HEK293T (cell line): ENCODE measurements at places on chromosomes 7 and 10.

DNA sequence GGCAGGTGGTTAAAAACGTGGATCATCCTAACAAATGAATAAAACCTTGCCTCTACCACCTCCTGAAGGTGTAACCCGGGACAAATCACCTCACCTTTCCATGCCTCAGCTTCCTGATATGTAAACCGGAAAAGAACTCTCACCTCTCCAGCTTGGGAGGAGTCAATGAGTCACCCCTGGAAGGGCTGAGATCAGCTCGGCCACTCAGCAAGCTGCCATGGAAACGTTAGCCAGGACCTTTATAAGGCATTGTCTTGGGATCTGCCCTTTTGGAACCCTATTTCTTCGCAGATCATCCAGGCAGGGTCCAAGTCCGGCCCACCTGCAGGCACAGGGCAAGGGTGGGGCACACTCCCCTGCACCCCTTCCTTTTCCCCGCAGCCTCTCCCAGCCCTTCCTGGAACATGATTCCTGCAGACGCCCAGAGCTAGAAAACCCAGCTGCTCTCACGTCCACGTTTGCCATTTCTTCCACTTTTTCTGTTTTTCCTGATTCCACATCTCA, 81.6 kb upstream of the PFKP start:
- no peak for DNase-seq

GRCh38 chr10:7933262-7933661, 115.0 kb downstream of the TAF3 start:
- DNase-seq = no peak

- no peak for DNase-seq
These were observed 175.9 kb downstream of the PDE1C start for GRCh38 chr7:31894308-31894707.

GRCh38 chr7:157938211-157938610, 601.4 kb downstream of the DNAJB6 start:
- no peak for DNase-seq

GRCh38 chr10:68666280-68666760, 54.7 kb upstream of the CCAR1 start:
- DNase-seq = no peak

DNA sequence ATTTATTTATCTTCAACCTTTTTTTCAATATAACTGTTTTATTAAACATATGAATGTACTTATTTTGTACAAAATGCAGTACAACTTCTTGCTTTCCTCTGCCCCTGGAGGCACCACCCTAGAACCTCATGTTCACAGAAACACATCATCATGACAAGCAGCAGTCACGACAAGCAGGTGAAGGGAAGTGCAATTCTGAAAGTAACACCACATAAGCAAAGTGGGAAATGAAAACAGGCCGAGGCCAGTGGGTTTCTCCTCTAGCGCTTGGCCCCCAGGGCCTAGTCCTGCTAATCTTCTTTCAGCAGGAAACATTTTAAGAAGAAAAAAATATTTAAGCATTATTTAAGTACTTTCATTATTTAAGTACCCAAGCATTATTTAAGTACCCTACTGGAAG, 598.1 kb downstream of the SH2D4B start:
- DNase-seq = no peak

DNA sequence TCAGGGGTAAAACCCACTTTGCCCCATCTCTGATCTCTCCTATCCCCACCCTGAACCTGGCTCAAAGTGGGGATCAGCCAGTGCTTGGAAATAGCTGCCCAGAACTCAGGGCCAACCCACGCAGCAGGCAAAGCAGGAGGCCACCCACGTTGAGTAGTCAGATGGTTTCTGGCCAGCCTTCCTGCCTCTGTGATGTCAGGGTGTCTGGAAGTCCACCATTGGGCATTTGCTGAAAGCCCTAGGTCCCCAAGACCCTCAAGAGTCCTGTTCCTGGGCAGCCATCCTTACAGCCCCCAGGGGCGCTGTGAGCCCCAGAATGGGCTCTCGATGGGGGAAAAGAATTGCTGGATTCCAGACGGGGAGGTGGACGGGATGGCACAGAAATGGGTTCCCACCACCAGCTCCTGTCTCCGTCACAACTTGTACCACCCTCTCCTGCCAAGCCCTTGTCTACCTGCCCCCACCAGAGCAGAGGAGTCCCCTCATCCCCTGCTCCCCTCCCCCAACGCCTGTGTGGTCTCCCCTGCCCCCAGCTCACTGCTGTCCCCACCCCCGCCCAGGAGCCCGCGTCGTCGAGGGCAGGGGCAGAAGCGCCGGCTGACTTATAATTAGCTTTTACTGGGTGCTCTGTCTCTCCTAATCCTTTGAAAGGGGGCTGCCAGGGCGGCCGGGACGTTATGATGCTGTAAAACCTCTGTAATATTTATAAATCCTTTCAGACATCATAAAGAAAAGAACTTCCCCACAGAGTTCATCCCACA, 3.9 kb downstream of the MYL10 start:
- DNase-seq = no peak

DNA sequence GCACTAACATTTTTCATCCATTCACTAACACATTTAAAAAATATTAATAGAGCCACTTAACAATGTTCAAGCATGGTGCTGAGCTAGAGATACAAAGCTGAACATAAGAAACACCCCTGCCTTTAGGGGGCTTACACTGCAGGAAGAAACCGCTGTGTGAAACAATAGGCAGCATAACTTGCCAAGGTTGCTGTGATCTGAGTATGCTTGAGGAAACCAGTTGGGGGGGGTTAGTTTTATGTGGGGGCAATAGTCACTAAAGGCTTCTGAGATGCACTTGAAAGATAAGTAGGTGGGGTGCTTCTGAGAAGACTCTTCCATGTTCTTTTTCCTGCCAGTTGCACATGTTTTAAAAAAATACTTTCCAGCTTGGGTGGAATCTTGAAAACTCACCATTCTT, 2.8 kb downstream of the RBM17 start:
- no peak for DNase-seq

DNA sequence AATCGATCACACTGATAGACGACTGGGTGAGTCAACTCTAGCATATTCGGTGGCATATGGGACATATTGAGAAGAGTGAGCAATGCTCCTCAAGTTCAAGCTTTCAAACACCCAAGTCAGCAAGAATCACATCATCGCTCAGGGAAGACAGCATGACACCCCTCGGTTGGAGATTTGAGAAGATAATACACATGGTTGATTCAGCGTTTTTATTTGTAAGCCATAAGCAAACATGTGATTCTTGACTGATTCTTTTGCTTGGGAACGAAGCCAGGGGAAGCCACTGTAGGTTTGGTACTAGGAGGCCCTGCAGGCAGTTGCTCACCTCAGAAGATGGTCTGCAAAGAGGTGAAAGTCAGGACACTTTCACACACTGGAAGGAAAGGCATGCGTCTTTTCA, 12.6 kb downstream of the UCMA start:
- no peak for DNase-seq

DNA sequence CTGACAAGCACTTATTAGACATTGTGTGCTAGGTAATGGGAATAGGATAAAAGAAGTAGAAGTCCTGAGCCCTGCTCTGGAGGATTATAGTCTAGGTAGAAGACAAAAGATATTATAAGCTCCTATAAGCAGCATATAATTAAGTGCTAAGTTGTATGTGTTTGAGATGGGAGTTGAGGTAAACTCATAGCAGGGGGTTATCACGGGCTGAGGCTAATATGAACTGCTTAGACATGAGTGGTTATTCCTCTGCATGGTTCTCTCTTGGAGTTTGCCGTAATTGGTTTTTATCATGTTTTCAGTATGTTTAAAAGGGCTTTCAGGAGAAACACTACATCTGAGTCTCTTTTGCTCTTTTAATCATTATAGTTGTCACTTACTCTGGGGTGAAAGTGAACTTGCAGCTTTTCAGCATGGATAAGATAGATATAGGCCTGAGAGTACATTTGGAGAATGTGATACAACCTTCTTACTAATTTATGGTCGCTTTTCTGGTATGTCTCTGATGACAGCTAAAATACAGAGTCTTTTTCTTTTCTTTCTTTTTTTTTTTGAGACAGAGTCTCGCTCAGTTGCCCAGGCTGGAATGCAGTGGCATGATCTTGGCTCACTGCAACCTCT, 39.0 kb downstream of the SMNDC1 start:
- peak; percentile 42 for DNase-seq

DNA sequence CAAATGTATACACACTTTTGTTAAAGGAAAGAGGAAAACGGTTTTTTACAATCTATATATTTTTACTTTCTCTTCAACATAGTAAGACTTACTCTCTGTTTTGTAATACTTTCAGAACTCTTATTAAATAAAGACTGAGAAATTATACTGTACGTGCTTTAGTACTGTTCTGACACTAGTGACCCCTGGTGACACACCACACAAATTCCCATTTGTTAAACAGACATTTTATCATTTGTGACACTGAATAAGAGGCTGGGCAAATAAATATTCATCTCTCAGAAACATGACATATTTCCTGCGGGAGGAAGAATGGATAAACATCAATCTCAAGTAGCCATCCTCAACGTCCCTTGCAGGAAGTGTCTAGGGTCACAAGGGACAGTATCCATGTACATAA, 68.9 kb upstream of the ZNF33B start:
- no peak for DNase-seq

DNA sequence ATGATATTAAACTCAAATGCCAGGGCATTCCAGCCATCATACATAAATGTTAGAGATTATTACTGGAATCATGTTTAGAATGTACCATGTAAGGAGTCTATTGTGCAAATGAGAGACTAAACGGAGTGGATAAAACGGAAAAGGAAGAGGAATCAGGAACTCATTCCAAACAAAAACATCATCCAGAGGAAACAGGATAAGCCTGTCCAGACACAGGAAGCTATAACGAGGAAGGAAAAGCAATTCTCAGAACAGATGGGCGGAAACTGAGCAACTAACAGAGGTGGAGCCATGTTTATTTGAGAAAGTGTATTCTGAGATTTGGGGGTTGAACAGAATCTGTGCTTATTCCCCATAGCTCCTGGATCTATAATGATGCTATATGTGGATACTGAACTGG, 52.3 kb upstream of the TRIM24 start:
- DNase-seq = no peak

GRCh38 chr7:2040201-2040892, 192.4 kb downstream of the MAD1L1 start:
- no peak for DNase-seq

DNA sequence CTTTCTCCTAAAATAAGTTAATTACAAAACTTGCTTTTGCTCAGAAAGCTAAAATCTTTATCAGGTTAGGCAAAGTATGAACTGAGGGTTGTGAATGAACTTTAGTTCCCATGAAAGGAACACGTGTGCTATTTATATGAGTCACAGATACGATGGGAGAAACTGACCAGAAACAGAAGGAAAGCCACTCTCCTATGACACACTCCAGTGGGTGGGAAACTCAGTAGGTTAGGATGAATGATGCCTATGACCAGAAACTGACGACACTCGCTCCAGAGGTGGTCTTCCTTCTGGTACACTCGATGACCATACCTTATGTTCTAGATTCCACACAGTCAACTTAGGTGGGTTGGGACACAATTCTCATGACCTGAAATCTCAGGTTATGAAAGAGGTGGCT, 215.7 kb upstream of the INHBA start:
- no peak for DNase-seq

DNA sequence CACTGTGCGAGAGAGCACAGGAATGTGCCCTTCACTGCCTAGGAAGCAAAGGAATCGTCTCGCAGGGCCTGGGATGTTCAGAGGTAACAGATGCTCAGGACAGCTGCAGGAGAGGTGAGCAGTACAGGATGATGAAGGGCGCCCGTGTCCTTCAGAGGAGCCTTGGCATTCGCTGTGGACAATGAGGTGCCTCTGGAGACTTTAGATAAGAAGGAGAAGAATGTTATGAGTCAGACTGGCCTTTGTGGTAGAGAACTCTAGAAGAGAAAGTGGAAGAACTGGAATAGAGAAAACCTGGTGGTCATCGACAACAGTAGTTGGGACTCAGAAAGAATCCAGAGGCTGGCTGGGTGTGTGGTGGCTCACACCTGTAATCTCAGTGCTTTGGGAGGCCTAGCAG, 64.4 kb upstream of the LEP start:
- no peak for DNase-seq

GRCh38 chr7:13560441-13560840, 429.0 kb downstream of the ETV1 start:
- no peak for DNase-seq

GRCh38 chr10:127942811-127943210, 35.9 kb downstream of the PTPRE start:
- DNase-seq = no peak

DNA sequence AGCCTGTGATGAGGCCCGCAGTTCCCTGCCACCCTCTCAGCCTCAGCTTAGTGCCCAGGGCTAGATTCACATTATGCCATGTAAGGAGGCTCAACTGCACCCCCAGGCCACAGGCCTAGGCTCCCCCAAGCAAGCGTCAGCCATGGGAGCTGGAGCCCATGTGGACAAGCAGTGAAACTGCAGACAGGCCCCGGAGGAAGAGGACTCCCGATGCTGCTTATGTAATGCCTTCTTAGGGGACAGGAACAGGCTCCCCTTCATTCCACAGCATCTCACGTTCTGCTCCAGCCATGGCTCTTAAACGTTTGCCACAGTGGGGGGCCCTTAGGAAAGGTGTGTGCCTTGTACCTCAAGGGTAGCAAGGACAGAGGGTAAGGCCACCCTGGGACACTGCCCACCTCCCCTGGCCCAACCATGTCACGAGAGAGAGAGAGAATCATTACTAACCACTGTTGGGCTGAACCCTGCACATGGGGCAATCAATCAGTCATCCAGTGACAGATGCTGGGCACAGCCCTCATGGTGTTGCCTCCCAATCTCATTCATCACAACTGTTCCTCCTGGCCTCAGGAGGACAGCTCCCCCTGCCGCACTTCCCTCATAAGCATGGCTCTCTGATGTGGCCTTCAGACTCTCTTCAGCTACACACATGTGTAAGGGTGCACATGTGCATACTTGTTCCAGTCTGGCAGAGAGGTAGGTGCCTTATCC, 263.0 kb downstream of the GRID1 start:
- DNase-seq = no peak

DNA sequence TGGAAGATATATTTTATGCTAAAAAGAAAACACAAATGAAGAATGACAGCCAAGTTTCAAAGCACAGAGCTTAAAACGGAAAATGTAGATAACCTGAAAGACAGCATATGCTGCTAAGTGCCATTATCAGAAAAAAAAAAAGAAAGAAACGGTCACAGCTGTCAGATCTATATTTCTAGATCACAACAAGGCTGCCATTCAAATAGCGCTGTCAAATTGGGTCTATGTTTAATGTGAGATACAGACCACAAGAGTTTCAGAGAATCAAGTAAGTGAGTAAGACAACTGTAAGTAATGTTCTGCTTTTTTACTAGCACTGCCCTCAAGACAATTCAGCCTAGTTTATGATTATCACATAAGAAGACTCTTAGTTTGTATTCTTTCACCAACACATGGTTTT, 66.1 kb upstream of the RNF148 start:
- DNase-seq = no peak

DNA sequence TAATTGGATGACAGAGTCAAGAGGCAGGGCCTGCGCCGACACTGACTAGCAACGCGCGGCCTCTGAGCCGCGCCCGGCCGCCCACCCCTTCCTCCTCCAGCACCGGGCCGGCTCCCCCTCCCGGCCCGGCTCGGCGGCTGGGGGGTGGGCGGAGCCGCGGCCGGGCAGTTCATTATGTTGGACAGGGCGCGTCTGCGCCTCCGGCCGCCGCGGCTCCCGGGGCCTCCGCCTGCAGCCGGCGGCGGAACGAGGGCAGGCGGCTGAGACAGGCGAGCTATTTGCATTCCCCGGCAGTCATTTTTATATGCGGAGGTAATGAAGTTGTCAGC, 106.7 kb downstream of the SNX10 start:
- peak; percentile 79 for DNase-seq

GRCh38 chr7:1028775-1029636, 15.3 kb upstream of the GPR146 start:
- peak; percentile 70 for DNase-seq
